ENCODE measurements at places on chromosomes 3 and 15.

DNA sequence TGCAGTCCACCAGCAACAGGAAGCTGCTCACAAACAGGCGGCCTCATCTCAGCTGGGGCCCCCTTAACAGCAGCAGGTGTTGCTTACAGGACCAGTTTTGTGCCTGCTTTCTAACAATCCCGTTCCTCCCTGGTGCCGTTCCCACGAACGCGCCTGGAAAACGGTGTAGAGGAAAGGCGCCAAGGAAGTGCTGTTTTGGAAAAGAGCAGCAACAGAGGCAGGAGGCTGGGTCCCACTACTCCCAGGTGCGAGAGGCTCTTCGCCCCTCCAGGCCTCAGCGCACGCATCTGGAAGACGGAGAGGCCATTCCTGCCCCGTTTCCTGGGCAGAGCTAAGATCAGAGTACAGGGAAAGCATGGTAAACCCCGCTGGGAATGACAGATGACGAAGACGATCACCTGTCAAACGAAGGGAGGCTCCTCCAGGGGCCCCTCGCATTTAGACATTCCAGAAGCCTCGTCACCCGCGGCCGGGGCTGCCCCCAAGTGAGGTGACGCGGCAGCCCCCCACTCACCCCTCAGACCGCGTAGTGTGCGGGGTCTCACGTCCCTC, 603 bp downstream of the SCAPER start:
- DNase-seq, result peak; percentile 35

- no peak for DNase-seq
Measured at GRCh38 chr3:73052857-73053256, 8.6 kb upstream of the EBLN2 start.

DNA sequence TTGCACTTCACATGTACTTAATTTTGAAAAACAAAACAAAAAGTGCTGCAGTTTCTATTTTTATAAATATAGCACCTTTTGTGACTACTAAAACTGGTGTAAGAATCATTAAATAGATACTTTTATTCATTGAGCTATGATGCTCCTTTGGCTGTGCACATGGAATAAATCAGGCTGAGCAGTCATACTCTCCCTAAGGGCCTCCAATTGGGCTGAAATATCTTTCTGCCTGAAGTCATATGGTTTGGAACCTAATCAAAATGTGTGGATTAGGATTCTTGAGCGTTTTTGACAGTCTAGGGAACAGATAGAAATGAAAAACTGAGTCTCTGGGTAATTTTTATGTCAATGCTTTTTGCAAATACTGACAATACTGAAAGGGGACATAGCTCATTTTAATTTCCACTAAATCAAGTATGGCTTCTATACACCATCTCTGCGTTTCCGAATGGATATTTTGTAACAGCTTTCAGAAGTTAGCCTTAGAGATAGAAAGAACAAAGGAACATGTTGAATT, 392.2 kb upstream of the ROBO1 start:
- no peak for DNase-seq

DNA sequence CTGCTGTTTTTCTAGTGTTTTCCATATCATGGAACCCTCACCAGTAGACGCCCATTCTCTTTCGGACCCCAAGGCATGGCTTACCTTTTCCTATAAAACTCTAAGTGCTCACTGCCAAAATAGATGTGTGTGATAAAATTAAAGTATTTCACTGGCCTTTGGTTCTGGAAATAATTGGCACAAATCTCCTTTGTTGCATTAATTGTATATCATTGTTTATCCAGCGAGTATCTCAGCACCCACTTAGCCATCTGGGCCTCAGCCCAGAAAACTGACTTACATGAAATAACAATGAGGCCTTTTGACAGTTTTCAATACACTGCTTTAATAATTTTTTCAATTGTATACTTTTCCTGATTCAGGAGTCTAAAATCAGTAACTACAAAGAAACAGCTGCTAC, 105.1 kb downstream of the MECOM start:
- DNase-seq, result no peak

GRCh38 chr3:171086914-171087313, 60.4 kb upstream of the SLC2A2 start:
- no peak for DNase-seq

DNA sequence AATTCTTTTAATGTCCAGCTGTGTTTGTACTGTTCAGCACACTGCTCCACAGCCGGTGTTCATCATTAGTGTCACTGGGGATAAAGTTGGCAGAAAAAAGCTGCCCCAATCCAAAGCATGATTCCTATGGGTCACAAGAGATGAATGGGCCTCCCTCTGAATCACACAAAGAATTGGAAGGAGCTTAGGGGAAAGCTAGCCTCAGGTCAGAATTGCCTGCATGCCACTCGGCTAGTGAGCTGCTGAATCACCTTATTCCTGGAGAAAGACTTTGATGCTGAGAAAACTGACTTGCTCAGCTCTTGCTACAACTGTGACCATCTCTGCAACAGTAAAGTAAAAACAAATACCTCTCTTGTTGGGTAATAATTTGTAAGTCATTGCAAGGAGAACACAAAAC, 3.5 kb downstream of the CCK start:
- no peak for DNase-seq

- no peak for DNase-seq
Measured at GRCh38 chr3:23945663-23945912, 502 bp downstream of the NR1D2 start.

- DNase-seq, result no peak
Measured at GRCh38 chr3:61051666-61052065, 199.6 kb downstream of the FHIT start.

GRCh38 chr3:99674086-99674789, 35.8 kb downstream of the COL8A1 start:
- no peak for DNase-seq

GRCh38 chr15:64653757-64654156, 121.6 kb downstream of the RBPMS2 start:
- DNase-seq, result no peak

DNA sequence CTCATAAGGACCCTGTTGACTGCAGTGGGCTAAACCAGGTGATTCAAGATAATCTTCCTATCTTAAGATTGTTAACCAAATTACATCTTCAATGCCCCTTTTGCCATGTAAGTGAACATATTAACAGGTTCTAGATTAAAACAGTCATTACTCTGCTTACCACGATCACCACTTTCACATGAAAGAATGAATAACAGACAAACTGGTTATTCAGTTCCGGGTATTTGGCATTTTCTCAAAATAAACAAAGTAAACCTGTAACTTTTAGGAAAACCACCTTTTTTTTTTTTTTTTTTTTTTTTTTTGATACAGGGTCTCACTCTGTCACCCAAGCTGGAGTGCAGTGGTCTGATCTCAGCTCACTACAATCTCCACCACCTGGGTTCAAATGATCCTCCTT, 131.2 kb downstream of the IMPG2 start:
- DNase-seq, result no peak
